ENCODE measurements at places on chromosomes 6 and 20.

- DNase-seq = no peak
Observed at GRCh38 chr20:44533928-44534327, 12.1 kb upstream of the SERINC3 start.

GRCh38 chr6:150887978-150888563 lies 22.6 kb downstream of the MTHFD1L start:
- no peak for DNase-seq

- DNase-seq = no peak
Observed at GRCh38 chr20:44031781-44032582, 117.3 kb downstream of the TOX2 start.

- no peak for DNase-seq
Observed at GRCh38 chr6:22320750-22321149, 23.9 kb upstream of the PRL start.

GRCh38 chr6:8828376-8828775 lies 393.0 kb upstream of the SLC35B3 start:
- DNase-seq = no peak

- DNase-seq = no peak
Observed at GRCh38 chr20:1876975-1877608, 18.1 kb upstream of the SIRPA start.

DNA sequence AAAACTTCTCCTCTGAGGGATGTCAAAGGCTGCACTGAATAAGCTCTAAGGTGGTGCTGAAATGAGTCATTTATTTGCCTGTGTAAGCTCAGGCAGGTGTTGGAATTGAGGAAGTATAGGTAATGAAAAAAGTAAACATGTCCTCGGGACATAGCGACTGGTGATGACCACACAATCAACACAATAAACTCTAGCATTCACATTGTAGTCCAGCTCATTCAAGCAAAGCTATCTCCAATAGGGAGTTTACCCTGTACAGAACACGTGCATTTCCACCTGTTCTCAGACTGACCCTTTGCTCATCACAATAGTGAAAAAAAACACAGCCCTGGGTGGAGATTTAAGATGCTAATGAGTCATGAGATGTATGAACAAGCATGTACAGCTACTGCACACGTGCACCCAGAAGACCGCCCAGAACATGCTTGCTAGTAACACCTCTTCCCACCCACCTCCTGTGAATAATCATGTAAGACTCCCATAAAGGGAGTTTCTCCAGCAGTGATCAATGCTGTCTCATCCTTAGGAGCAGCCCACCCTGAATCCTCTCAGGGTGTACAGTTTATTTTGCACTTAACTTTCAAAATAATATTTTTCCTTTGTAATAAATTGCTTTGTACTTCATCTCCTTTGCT lies 33.0 kb upstream of the POU5F1 start:
- DNase-seq = peak; percentile 69

- no peak for DNase-seq
Observed at GRCh38 chr6:835476-836160, 142.7 kb upstream of the EXOC2 start.

- no peak for DNase-seq
Observed at GRCh38 chr20:3690413-3690812, 8.6 kb upstream of the ADAM33 start.

DNA sequence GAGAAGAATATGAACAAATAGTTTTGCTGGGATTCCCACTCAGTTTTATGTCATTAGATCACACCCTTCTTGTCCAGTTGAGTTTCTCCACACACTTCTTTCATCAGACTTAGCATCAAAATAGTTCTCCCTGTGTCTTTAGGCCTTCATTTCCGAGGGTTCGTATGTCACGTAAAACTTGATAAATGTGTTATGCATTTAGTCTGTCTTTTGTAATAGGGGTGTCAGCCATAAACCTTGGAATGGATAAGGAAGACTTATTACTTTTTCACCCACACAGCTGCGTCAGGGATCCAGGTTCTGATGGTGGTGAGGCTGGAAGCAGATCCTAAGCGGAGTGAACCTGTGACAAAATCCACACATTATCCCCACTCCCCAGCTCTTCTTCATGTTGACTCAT lies 246.8 kb downstream of the CD83 start:
- no peak for DNase-seq

DNA sequence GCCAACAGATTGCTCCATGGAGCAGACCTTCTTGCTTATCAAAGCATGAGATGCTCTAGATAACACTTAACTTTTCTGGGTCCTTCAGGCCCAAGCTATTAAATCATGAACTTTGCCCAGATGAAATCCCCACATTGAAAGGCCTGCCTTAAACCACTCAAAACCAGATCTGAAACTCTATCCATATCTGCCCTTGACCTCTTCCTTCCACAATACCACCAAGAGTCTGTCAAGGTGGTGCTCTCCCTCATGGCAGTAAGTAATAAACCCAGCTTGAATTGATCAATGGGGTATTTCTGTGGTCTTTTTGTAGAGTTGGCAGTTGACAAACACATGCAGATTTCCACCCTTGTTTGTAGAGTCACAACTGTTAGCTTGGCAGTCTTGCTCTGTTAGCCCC lies 135.5 kb downstream of the ISM1 start:
- DNase-seq = no peak

- DNase-seq = no peak
Observed at GRCh38 chr6:1987640-1988039, 257.8 kb downstream of the GMDS start.

DNA sequence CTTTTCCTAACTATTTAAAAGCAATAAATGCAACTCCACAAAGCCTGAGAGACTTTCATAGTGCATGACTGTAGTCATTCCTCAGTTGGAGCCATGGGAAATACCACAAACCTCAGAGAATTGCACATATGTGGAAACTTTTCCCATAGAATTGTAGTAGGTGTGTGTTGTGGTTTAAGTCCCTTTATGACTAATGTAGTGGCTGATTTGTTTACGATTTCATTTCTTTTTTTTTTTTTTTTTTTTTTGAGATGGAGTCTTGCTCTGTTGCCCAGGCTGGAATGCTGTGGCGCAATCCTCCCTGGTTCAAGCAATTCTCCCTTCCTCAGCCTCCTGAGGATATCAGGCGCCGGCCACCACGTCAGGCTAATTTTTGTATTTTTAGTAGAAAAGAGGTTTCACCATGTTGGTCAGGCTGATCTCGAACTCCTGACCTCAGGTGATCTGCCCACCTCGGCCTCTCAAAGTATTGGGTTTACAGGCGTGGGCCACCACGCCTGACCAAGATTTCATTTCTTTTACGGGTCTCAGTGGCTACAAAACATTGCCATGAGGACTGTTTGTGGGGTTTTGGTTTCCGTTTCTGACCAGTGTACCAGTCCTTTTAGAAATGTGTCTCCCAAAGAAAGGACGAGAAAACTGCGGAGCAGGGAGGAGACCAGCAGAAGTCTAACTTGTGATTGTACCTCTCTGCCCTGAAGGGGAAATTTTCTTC lies 212.1 kb upstream of the MARCKS start:
- DNase-seq = no peak

DNA sequence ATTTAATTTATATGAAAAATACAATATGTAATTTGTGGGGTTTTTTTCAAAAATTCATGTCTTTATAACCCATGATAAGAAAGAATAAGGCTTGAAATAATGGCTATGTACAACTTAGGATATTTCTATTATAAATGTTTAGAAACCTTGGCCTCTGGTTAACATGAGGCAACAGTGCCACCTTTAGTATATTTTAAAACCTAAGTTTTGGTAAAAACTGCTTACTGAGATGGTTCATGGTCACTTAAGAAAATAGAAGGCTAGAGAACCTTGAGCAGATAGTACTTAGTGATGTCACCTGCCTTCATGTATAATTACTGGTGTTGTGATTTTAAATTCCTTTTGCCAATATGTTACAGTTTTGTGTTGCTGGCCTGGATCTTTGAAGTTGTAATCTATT lies 176.4 kb downstream of the ADGB start:
- DNase-seq = no peak

DNA sequence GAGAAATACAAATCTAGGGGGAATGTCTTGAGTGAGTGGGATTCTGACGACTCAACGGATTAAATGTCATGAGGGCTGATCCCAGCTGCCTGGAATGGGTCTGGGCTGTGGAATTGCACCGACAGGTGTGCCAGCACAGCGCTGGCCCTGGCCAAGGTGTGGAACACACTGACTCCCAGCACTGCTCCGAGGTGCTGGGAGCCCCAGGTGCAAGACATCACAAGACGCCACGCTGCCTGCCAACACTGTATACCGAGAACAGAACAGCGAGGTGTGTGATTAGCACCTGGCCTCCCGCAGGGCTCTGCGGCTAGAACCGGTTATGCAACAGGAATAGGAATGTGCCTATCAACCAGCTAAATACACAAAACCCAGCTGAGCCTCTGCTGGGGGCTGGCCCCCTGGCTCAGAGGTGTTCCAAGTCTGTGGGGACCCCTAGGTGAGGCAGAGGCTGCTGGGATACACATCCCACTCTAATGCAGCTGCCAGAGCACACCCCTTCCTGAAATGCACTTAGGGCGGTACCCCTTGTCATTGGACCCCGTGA lies 24.8 kb upstream of the APMAP start:
- DNase-seq = no peak

GRCh38 chr6:19394687-19395086 lies 442.5 kb upstream of the ID4 start:
- DNase-seq = no peak

DNA sequence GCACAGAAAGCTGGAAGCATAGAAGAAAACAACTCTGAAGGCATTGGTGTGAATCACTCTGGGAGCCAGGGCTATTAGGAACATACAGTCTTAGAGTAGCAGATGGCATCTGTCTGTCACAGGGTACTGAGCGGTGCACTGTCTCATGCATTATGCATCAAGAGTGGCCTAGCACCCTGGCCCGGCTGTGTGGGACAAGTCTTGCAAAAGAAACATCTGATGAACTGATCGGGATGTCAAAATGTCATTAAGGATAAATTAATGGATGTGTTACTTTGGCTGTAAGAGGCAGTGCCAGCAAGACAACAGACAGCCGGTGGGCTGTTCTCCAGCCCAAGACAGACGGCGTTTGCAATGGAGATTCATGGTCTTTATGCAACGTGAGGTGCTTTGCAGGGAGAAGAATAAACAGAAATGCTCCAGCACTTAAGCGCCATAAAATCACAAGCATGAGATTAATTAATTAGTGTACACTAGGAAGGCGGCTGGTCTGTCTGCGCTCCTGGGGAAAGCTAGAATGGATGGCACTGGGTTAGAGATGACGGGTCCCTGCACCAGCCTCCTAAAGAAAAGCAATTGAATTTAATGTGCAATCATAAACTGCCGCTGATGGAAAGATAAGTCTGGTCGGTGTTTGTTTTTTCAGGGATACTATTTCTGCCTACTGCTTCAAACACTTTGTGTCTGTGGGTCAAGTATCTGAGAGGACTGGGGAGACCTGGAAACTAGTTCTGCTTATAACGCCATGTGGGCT lies 600.6 kb upstream of the CHD6 start:
- no peak for DNase-seq

- DNase-seq = no peak
Observed at GRCh38 chr6:48490658-48491057, 379.7 kb upstream of the PTCHD4 start.

GRCh38 chr6:6392214-6393068 lies 72.0 kb upstream of the F13A1 start:
- no peak for DNase-seq

GRCh38 chr20:33947709-33948295 lies 45.9 kb upstream of the RALY start:
- peak; percentile 10 for DNase-seq

GRCh38 chr6:29232725-29233124 lies 62.0 kb downstream of the OR2J2 start:
- DNase-seq = no peak

DNA sequence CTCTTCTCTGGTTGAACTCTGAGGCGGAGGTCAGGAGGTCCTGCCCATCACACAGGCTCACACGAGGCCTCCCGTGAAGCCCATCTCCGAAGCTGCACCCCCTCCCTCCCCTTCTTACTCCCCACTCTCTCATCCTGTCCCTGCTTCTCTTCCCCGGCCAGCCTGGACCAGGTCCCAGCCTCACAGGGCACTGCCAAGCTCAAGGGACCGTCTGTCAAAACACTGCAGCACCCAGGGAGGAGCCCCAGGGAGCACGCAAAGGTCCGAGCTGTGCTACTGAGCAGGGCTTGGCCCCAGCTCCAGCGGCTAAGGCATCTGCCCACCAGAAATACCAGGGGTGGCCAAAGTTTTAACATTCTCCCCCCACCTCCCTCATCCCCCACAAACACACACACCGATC lies 70.0 kb downstream of the PSMG4 start:
- DNase-seq = no peak

DNA sequence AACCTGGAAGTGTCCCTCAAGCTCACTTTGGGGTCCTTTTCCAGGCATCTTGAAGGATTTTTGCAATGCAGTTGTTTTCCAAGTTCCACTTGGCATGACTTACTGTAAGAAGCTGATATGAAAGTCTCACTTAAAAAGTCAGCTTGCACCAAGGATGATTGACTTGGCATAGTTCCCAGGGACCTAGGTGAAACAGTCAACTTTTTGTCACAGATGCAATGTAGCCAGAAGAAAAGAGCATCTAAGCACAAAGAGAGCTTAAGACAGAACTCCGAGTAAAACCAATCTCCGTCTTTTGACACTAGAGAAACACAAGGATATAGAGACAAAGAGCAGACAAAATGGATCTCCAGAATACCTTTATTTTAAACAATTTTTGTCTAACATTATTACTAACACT lies 2.6 kb upstream of the ZSCAN12 start:
- DNase-seq = no peak

GRCh38 chr20:6397115-6397514 lies 274.3 kb upstream of the FERMT1 start:
- no peak for DNase-seq

DNA sequence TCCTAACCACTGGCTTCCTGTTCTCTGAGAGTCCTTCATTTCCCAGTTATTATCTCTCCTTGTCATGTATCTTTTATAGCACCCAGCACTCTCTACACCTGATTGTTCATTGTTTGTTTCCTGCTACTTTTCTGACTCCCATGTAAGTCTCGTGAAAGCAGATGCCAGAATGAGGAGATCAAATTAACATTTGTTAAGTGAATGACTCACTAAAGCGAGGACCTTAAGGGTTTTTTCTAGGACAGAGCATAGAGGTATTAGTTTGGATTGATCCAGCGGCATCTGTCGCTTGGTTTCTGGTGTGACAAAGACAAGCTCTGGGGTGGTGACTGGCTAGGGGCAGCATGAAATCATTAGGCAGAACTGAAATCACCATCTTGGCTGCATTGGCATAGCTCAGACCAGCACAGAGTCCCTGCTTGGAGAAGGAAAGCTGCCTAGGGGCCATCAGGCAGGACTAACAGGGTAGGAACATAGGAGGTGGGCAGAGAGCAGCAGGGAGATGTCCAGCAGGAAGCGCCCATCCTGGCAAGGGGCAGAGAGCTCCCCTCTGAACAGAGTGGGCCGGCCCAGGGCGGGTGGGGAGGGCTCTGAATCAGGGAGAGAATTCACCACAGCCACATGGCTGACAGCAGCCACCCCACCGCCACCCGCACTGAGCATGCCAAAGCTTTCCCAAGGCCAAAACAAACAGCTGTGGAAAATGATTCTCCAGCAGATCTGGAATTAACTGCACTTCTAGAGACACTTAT lies 97.1 kb upstream of the CEP85L start:
- no peak for DNase-seq

GRCh38 chr6:90753820-90754643 lies 167.2 kb upstream of the MAP3K7 start:
- no peak for DNase-seq
